ENCODE measurements at places on chromosomes 4 and X.

DNA sequence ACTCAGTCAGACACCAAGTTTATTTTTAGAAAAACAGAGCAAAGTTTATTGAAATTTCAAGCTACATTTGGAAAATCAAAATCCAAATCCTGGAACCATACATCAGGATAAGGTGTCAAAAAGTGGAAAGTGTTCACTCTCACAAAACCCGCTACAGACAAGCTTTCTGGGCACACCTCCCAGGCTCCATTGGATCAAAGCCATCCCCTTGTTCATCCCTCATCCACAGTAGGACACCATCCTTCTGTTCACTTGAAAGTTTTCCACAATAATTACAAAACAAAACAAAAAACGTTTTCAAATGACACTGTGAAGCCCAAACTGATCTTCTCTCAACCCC lies 62.4 kb downstream of the TSC22D3 start:
- no peak for DNase-seq

GRCh38 chr4:142226014-142226413 lies 589.6 kb downstream of the IL15 start:
- DNase-seq: no peak

- DNase-seq: no peak
These were observed 14.5 kb downstream of the CHRNA9 start for GRCh38 chr4:40349561-40350198.

- no peak for DNase-seq
These were observed 53.7 kb downstream of the GLRA3 start for GRCh38 chr4:174775366-174775765.

DNA sequence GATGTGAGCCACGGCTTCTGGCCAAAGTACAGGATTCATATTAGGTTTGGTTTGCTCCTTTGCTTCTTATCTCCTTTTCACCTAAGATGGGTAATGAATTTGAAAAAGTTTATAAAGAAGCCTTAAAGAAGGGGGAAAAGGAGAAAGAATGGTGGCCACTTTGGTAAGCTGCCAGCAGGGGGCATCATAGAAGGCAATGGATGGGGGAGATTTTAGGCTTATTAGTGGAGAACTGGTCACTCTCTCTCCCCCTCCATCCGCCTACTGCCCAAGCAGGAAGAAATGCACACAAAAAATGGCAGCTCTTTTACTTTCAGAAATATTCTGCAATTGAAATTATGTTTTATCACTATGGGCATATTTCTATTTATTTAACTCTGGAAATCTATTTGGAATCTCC lies 32.0 kb downstream of the SPARCL1 start:
- DNase-seq: no peak

GRCh38 chrX:135408794-135409193 lies 12.9 kb upstream of the SMIM10L2A start:
- no peak for DNase-seq

- no peak for DNase-seq
These were observed 434.1 kb upstream of the GALNT7 start for GRCh38 chr4:172734555-172734954.

DNA sequence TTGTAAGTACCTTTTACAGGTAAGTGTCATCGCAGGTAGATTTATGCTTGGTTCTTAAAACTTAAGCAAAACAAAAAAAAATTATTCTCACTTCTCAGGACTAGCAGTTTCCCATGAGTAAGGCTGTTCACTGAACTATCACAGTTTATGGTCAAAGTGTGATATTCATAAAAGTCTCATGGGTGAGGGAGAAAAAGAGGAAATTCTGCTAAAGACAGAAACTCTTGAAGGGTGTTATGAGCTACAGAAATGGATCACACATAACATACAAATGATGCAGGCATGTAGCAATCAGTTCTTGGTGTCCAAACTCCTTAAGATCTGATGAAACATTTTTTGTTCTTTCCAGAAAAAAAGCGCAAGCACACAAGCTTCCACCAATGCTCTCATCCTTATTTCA lies 8.5 kb downstream of the RAB9A start:
- no peak for DNase-seq

GRCh38 chrX:16629909-16630308 lies 20.0 kb upstream of the S100G start:
- no peak for DNase-seq

GRCh38 chrX:53992589-53992988 lies 51.7 kb downstream of the PHF8 start:
- peak; percentile 7 for DNase-seq
